ENCODE measurements at places on chromosomes 13 and 19.

DNA sequence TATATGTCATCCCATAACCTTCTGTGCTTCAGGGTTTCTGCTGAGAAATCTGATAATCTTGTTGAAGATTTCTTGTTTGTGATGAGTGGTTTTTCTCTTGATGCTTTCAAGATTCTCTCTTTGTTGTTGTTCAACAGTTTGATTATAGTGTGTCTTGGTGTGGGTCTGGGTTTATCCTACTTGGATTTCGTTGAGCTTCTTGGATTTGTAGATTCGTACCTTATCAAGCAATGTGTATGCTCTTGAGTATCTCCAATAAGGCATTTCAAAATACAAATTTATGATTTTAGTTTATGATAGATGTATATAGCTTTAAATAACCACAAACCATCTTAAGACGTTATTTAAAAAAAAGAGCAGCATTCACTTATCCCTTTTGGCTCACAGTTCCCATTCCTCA lies 57.5 kb downstream of the URI1 start:
- DNase-seq = no peak

DNA sequence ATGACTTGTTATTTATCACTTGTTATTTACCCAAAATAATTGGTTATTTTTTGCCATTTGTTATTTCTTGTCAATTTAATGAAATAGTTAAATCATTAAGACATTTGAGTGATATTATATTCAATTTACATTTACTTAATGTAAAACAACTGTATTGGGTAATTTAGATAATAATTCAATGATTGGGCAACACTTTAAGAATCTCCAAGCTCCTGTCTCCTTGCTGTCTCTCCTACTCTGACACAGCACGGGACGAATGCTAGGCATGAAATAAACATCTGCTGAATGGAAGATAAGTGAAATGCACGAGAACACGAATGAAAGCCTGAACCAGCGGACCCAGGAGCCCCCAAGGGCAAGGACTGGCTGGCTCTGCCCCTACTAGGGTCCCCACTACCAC lies 5.7 kb upstream of the PPP6R1 start:
- DNase-seq = no peak

DNA sequence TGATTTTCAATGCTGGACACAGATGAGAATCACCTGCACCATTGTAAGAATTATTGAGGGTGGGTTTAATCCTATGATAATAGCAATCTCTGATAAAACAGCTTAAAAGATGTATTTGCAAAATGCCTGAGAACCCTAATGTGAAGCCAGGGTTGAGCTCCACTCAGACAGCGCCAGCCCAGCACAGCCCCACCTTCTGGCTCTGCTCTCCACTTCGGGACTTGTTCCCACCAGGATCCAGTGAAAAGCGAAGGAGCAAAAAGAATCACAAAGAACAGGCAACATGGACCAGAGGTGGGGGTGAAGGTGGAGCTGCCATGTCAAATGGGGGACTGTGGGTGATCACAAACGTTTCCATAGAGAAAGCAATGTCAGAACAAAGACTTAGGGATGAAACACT lies 18.6 kb upstream of the ZNF816 start:
- no peak for DNase-seq

DNA sequence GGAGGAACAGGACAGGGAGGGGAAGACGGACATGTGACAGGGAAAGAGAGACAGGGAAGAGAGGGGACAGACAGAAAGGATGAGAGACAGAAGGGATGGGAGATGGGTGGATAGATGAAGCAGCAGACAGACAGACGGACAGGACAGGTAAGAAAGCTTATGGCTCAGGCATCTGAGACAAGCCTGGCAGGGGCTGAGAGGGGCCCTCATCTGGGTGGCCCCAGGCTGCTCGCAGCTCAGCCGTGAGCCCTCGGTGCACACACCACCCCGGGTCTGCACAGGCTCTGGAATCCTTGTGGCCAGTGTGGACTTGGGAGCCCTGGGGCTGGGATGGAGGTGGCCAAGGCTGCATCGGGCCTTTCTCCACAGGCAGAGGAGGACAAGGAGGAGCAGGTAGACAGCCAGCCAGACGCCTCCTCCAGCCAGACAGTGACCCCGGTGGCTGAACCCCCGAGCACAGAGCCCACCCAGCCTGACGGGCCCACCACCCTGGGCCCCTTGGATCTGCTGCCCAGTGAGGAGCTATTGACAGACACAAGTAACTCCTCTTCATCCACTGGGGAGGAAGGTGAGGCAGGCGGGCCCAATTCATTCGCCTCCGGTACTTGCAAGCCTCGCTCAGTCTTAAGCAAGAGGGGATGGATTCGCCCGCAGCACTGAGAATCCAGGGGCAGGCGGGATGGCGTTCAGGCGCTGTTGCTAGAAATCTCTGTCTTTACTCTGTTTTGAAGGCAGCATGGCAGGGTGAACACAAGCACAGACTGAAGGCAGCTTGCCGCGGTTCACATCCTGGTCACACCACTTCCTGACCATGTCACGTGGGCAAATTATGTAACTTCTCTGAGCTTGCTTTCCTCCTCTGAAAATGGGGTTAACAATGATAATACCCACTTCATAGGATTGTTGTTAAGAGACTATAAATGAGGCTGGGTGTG lies 14.0 kb downstream of the GRAMD1A start:
- no peak for DNase-seq

DNA sequence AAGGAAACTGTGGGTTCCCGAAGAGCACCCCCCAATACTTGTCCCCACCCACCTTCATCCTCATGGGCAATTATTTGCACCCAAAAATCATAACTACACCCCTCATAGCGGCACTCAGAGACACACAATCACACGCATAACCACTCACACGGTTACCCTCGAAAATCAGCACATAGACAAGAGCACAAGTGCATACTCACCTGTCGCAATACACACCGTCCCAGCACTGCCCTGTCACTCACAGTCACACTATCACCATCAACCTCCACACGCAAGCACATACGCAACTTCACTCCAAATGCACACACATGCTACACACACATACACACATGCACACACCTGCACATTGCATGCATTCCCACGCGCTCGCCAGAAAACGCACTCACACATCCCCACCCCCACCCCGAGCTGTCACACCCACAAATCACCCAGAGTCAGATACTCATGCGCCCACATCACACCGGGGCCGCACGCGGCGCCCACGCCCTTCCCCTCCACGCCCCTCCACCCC lies 535 bp downstream of the COL5A3 start:
- DNase-seq = no peak

DNA sequence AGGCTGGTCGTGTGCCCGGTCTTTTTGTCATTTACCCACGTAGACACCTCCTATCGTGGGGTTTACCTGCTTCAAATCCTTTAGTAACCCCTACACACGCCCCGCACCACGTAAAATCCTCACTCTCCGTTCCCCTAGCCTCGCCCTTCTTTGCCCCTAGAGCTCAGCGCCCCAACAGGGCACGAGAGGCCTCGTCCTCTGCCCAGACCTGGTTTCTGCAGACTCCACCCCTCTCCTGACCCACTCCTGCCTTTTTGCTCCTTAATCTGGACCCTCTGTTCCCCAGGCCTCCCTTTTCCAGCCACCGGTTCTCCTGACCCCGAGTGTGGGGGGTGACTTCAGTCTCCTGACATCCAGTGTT lies 412 bp downstream of the ZNF528 start:
- no peak for DNase-seq

DNA sequence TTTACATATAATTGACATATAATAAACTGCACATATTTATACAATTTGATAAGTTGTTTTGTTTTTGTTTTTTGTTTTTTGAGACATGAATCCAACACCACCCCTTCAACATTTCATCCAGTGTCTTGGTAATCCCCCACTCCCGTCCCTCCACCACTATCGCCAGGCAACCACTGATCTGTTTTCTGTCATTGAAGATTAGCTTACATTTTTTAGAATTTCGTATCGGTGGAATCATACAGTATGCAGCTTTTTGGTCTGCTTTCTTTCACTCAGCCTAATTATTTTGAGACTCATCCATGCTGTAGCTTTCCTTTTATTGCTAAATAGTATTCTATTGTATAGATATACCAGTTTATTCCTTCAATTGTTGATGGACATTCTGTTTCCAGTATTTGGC lies 94.1 kb upstream of the FRY start:
- no peak for DNase-seq

Measured in NCI-H1436 treated with DMSO at 0.1 percent for 48 hours (cell line).